ENCODE measurements at places on chromosomes 3 and 15. TPM values are rescaled to one million over a fixed set of nuclear protein-coding genes. Genes with fewer than 3 reads are reported as not detected.

The FGF12 gene
- 126 TPM for polyA plus RNA-seq

- DNase-seq = no peak
Measured at GRCh38 chr15:52546031-52546751, 17.5 kb upstream of the MYO5A start.

DNA sequence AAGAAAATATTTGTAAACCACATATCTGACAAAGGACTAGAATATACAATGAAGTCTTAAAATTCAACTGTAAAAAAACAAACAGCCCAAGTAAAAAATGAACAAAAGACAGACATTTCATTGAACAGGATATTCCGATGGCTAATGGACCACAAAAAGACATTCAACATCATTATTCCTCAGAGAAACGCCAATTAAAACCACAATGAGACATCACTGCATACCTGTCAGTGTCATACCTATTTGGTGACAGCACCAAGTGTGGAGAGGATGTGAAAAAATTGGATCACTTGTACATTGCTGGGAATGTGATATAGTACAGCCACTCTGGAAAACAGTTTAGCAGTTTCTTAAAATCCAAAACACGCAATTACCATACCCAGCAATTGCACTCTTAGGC lies 29.9 kb upstream of the TJP1 start:
- no peak for DNase-seq

The CLDN16 gene
- 0.20 TPM for polyA plus RNA-seq

The TGM4 gene
- polyA plus RNA-seq = 0.22 TPM

The PLXNB1 gene
- polyA plus RNA-seq = 115 TPM

GRCh38 chr15:101288905-101289513 lies 6.0 kb downstream of the SNRPA1 start:
- no peak for DNase-seq

DNA sequence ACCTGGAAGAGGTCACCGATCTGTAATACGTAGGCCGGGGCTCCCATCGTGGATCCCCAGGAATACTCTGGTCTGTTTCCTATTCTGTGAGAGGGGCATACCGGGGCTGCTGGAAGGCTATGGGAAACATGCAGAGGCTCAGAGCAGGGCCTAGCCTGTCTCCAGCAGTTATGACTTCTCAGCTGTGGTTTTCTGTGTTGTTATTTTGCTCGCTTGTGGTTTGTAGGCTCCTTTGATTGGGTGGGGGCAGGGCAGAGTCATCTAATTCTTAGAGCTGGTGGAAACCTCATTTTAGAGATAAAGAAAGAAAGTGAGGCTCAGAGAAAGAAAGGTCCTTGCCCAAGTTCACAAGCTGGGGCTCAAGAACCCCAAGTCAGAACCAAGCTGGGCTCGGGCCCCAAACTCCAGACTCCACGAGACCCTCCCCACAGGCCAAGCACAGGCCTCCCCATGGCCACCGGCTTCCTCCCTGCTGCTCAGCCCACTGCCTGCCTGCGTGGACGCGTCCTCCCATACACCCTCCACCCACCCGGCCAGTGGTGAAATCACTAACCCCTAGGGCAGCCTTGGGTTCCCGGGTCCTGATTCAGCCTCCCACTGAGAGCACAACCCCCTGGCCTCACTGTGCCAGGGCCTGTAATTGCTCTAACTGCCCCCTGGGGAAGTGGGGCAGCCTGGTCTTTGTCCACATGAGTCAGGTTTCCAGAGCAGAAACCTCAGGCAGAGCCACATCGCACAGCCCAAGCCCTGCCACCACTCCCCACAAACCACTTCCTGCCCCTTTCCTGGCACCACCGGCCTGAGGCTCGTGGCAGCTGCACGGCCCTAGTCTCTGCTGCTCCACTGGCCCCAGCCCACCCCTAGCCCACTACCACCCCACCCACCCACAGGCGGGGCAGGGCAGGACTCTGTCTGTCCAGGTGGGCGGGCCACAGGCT lies 270.8 kb downstream of the UACA start:
- DNase-seq = peak; percentile 43

- DNase-seq = no peak
Measured at GRCh38 chr3:94226078-94226477, 163.2 kb downstream of the NSUN3 start.

- DNase-seq = no peak
Measured at GRCh38 chr3:174532776-174533175, 326.4 kb upstream of the NAALADL2 start.

The GPR156 gene
- polyA plus RNA-seq = 0.29 TPM

DNA sequence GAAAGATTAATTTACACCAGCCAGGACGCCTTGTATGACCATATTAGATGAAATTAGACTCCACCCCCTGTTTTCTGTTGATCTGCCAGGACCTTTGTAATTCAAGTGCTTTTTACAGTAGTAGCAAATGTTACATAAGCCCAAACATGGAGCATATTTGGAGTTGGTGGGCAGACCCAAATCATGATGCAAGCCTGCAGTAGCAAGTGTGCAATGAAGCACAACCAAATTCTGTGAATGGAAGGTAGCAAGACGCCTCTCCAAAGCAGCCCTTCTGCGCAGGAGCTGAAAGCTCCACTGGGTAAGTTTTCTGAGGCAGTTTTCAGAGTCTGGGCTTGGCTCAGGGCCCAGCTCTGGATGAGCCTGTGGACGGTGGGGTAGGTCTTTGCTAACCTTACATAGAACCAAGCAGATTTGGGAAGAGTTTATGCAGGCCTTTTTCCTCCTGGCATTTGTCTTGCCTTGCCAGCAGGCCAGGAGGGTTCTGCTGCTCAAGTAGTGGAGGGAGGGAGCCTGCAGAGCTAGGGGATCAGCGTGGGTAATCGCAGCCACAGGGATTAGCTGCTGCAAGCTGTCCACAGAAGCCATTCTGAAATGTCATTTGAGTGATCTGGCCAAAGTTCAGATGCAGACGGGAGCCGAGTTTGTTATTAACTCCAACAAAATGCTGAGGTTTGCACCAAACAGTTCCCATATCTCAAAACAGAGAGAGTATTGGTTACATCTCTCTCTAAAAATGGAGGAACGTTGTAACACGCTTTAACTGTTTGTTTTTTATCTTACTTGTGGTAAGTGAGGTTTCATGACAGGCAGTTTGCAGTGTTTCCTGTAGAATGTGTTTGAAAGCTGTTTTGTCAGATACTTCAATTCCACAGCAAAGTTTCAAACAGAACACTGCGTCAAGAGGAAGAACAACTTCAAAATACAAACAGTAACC lies 55.4 kb downstream of the PSMD6 start:
- DNase-seq = no peak

DNA sequence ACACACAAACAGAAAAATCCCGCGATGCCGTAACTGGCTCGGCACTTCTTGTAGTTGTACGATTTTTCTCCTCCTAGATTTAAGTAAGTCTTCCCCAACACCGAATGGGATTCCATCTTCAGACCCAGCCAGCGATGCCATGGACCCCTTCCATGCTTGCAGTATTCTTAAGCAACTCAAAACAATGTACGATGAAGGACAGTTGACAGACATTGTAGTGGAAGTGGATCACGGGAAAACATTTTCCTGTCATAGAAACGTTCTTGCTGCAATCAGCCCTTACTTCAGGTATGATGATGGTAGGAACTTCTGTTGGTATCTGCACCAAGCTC lies 763 bp downstream of the KBTBD8 start:
- no peak for DNase-seq

The C3orf18 gene
- polyA plus RNA-seq = 9.0 TPM

DNA sequence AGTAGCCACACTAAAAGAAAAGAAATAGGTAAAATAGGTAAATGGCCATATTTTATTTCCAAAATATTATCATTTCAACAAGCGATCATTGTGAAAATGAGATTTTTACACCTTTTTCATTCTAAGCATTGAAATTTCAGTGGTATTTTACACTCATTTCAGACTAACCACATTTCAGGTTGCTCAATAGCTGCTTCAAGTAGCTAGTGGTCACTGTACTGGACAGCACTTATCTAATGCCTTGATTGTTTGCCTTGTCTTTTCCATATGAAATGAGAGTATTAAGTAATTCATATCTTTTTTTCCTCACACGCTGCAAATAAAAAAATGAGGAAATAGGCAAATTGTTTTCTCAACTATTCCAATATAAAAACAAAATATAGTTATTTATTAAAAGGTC lies 332.8 kb downstream of the NLGN1 start:
- DNase-seq = no peak

- DNase-seq = no peak
Measured at GRCh38 chr15:30962079-30962478, 29.3 kb downstream of the MTMR10 start.

DNA sequence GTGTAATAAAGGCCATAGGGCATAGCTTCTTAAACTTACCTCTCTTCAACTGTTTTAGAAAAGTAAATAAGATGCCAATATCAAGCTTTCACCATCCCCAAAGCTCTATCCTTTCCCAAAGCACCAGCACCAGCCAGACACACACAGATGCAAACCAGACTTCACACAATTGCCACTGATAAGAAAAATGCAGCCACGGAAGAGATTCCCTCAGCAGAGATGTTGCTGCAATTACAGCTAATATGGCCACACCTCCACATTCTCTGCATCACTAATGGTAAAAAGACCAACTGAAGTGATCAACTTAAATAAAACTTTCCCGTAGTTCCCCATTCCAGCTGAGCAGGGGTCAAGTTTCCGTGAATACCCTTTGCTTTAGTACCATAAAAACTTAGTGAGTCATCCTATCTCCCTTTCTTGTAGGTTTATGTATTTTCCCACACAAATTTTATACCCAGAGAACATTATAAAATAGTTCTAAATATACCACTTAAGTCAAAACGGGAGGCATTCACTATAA lies 64.4 kb downstream of the SLC9A9 start:
- DNase-seq = no peak

DNA sequence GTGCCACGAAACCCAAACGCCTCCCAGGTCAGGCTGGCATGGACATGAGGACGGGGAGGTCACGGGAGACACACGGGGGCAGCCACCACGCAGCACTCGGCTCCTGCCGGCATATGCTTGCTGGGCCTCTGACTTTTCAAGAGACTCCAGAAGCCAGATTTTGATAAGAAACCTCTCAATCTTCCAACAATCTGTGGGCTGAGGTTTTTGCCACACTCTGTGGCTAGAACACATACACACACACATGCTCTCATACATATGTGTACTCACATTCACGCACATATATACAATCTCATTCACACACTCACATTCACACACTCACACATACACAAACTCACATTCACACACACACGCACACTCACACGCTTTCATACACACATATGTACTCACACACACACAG lies 86.7 kb upstream of the LINGO1 start:
- DNase-seq = no peak

The XIRP1 gene
- 0.40 TPM for polyA plus RNA-seq

The IL16 gene
- polyA plus RNA-seq = 3.7 TPM

The CYB561D2 gene
- 13.7 TPM for polyA plus RNA-seq

- DNase-seq = no peak
Measured at GRCh38 chr3:108713009-108713516, 44.1 kb downstream of the RETNLB start.

GRCh38 chr15:83380682-83381081 lies 66.5 kb upstream of the SH3GL3 start:
- DNase-seq = peak; percentile 28

GRCh38 chr15:26521691-26522198 lies 251.1 kb downstream of the GABRB3 start:
- no peak for DNase-seq

Measured in adrenal gland (tissue), 19 donors.